D721Med (cell line): ENCODE measurements at places on chromosomes 12 and 14.
A peak's percentile ranks its signal among the peaks of the same experiment; 100 is the strongest.

GRCh38 chr12:12716151-12716792, 896 bp upstream of the CDKN1B start:
- DNase-seq: no peak

DNA sequence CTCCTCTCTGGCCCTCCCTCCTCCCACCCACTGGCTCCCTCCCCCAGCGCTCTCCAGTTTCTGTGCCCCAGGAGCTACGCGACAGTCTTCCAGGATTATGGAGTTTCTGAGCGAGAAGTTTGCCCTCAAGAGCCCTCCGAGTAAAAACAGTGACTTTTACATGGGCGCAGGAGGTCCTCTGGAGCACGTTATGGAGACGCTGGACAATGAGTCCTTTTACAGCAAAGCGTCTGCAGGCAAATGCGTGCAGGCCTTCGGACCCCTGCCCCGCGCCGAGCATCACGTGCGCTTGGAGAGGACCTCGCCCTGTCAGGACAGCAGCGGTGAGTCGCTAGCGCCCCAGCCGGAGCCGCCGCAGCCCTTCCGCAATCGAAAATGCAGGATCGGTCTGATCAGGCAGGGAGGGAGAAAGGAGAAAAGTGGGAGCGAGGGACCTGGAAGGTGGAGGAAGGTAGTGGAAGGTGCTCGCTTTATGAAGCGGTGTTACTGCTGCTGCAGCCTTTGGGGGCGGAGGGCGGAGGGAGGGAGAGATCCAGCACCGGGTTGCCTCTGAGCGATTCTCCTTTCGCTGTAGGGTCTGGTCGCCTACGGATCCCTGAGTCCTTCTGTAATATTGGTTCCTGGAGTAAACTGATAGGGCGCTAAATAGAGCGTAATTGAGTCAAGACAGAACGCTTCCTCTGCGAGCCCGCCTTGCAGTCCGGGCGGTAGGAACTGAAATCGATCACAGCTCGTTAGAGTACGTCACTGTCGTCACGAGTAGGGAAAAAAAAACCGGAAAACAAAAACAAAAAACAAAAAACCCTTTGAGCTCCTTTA, at the start of gene ALX1:
TSS of gene ALX1 (plus strand) at position 56 of the 819 bp plus-strand sequence. CDS start at position 98, 42 bp downstream.
- peak; percentile 26 for DNase-seq

- no peak for DNase-seq
Observed at GRCh38 chr12:104890476-104891096, 67.5 kb downstream of the SLC41A2 start.

DNA sequence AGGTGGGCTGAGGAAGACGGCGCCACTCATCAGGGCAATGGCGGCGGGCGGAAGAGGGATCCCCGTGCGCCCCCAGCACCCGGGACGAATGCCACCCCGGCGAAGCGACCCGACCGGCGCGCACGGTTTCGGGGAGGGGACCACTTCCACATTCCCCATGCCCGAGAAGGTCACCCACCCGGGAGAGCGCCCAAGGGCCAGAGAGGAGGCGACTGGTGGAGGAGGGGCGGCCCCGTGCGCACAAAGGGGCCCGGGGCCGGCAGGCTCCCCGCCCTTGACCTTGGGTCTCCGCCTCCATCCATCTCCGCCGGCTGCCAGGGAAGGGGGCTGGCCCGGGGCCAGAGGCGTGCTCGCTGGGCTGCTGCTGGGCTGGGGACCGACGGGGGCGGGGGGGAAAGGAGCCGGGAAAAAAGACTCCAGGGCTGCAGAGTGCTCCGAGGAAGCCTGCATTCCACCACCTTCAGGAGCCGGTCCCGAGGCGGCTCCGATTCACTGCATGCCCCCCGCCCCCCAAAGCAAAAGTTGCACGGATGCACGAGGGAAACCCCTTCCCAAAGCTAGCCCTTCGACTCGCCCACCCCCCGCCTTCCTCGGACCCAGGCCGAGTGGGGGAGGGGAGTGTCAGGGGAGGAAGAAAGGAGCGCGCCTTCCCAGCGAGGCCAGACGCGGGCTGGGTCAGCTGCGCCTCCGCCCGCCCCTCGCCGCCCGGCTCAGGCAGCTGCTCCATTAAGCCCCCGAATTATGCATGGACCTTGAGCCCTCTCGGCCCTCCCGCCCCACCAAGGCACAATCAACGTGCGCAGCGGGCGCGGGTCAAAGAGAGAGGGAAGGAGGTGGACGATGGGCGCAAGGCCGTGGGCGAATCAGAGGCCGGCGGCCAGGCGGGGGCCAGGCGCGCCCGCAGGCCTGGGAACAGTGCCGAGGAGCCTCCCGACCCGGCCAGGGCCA, 26.2 kb downstream of the BCL11B start:
- DNase-seq: no peak

DNA sequence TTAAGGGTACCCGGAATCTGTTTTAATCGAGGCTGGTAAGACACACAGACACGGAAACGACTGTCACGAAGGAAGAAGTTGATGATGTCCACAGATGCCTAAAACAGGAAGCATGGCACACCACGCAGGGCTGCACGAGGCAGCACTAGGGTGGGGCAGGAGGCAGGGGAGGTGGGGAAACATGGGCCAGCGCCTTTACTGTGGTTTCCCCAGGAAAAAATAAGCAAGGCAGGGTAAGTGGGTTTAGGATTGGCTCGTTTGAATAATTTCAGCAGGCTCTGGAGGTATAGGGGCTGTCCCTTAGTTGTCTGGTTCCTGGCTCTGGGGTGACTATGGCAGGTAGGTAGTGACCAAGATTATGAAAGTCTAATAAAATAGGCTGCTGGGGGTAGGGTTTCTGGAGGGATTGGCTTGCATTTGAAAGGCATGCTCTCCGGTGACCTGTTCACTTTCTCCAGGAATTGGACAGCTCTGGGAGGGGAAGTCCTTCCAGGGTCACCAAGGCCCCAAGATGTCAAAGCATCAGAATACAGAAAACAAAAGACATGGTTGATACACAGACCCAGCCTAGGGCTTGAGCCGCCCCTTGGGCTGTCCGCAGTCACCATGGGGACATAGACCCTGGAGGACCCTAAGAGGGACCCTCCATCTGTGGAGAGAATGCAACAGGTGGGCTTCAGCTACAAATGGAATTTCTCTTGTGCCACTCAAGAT, 35.3 kb downstream of the MAP1LC3B2 start:
- no peak for DNase-seq

GRCh38 chr12:13981296-13981962, at the start of gene GRIN2B:
Gene GRIN2B, minus strand, starts transcription at chr12:13981602. Its CDS starts 115,394 bp downstream, at chr12:13866208.
- peak; percentile 18 for DNase-seq

DNA sequence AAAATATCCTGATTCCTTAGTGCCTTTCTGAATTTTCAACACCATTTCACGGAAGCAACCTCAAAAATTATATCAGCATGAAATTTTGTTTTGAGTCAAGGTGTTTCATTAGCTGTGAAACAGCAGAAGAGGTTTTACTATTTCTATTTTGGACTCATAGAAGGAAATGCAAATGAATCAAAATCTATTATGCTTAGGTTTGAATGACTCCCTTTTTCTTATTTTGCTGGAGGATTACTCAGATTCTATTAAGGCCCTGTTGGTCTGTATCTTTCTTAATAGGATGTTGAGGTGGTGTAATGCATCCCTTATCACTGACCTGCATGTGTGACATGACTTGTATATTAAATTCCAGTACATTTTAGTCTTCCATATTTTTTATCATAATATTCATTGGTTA, 165.8 kb downstream of the TMTC2 start:
- DNase-seq: no peak

GRCh38 chr12:39587225-39587624, 32.4 kb downstream of the ABCD2 start:
- DNase-seq: no peak

DNA sequence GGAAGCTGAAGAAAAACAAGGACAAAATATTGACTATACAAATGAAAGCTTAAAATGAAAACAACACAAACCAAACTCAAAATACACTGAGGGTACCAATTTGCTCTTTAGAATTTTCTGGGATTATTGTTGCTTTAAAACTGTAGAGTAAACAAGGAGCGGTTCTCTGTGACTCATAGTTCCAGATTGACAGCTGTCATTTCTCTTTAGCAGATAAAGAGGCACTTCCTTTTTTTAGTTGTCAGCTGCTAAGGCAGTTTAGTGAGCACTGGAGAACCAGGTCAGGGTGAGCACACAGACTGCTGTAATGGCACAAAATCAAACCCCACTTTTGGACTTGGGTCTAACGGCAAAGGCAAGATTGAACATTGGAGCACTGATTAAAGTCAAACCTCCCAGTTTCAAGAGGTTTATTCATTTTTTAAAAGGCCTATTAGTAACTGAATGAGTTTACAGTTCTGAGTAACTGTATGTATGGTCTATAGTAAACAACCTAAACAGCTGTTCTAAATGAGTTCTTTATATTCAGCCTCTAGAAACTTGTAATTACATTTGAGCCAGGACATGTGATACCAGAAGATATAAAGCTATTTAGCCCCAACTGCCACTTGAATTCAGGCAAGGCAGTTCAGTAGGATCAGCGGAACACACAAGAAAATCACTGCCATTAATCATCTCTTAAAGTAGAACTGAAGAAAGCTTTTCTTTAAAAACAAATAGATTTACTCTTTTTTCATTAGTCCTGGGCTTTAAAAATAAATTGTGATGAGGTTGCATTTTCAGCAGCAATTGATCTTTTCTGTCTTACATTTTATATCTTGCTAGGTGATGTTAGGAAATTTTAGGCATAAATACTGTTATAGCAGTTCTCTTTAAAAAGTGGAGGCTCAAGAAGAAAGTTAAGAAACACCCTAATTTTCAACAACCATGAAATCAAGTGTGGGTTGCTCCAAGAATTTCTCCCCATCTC, 71.7 kb upstream of the PRICKLE1 start:
- no peak for DNase-seq

DNA sequence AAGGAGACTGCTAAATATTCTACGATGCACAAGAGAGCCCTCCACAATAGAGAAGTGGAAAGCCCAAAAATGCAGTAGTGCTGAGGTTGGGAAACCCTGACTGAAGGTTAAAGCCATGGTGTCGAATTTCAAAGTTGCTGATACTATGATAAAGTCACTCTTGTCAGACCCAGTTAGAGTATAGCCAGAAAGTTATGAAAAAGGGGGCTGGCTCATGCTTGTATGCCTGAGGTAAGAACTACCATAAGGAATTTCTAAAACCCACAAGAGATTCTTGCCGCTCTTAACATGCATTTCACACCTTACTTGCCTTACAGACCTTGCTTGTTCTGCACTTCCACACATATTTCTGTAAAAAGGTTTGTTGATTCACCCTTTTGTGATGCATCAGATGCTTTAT, 184.6 kb downstream of the SLC6A15 start:
- no peak for DNase-seq

DNA sequence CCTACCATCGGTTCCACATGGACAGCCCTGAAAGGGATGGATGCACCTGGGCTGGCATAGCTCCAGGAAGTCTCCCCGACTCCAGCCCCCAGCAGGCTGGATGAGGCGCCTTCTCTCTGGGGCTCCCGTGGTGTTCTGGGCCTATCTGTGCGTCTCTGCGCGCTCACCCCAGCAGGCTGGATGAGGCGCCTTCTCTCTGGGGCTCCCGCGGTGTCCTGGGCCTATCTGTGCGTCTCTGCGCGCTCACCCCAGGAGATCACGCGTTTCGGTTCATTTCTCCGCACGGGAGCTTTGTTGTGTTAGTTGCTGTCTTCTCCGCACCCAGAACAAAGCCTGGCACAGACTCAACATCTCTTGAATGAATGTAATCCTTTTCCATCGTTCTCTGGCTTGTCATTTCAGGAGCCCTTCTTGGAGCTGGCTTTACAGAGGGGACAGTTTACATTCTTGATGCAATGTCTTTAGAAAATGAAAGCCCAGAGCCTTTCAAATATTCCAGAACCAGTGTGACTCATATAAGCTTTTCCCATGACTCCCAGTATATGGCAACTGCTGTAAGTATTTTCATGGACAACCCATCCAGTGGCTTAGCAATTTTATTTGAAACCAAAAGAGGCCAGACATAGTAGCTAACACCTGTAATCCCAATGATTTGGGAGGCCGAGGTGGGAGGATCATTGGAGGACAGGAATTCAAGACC, 40.3 kb downstream of the CFAP251 start:
- DNase-seq: no peak

GRCh38 chr12:28933864-28934527, 215.1 kb upstream of the FAR2 start:
- no peak for DNase-seq

- no peak for DNase-seq
Observed at GRCh38 chr12:47776471-47777143, 3.6 kb downstream of the SLC48A1 start.

DNA sequence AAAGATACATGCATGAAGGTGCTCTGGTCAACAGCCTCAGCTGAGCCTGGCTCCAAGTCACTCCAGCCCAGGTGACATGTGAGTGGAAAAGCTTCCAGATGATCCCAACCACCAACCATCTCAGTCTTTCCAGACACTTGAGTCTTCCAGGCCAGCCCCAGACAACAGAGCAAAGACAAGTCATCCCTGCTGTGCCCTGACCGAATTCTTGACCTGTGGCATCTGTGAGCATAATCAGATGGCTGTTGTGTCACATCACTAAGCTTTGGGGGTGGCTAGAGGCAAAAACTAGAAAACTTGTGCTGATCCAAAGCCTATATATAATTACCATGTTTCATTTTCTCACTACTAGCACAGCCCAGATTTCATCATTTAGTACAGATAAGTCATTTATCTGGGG, 50.8 kb upstream of the ISM2 start:
- no peak for DNase-seq

DNA sequence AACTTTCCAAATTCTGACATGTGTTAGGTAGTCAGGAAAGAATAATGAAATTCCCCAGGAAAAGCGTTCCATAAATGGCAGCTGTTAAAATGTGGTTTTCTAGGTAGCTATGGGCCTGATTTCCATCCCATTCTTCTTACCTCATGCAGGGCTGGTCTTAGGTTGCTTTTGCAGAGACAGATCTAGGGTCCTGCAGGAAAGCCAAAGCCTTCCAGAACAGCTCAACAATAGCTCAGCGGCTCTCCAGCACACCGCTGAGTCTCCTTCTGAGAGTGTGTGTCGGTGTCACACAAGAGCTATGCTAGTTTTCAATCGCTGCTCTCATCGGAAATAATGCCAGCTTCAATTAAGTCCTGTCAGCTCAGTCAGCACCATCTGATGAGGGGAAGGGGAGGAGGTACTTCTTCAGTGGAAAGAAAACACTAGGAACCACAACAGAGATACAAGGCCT, 106.7 kb downstream of the TMEM30B start:
- no peak for DNase-seq

- DNase-seq: no peak
Observed at GRCh38 chr12:95529693-95530225, 21.5 kb downstream of the USP44 start.

- no peak for DNase-seq
Observed at GRCh38 chr12:121975021-121975420, 46.7 kb upstream of the BCL7A start.

GRCh38 chr12:67621112-67621511, 27.4 kb upstream of the DYRK2 start:
- no peak for DNase-seq
